CD4-positive, alpha-beta T cell treated with Interleukin-1 beta for 1 hour (primary cell): ENCODE measurements at places on chromosomes 12 and 14.

GRCh38 chr14:102516531-102517391 is 7.2 kb upstream of the ANKRD9 start:
- DNase-seq, result peak; percentile 52

DNA sequence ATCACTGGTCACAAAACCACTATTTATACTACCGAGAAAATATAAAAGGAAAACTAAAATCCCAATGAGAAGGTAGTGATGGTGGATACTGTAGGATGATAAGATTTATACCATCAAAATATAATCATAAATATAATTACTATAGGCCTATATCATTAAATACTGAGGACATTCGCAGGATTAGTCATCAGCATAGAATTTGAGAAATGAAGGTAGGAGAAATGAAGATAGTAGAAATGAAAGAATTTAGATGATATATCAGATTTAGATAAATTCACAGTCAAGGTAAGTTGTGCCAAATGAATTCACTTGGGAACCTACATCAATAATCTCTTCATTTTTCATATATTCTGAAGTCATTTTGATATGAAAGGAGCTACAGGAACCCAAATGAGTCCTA is 82.8 kb downstream of the DAAM1 start:
- DNase-seq, result no peak

DNA sequence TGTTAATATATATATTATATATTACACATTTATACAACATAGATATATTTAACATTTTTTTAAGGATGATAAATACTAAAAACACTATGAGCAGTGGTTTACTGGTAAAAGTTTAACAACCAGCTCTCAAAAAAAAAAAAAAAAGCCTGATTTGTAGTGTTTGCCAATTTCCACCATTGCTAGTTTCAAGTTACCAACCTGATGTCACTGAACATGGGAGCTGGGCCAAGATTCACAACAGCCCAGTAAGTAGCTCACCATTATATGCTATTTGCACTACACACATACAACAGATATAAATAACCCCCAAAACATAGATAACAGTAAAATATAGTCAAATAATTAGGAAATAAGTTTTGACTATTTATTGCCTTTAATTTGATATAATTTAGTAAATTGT is 28.9 kb upstream of the TMX1 start:
- DNase-seq, result no peak

DNA sequence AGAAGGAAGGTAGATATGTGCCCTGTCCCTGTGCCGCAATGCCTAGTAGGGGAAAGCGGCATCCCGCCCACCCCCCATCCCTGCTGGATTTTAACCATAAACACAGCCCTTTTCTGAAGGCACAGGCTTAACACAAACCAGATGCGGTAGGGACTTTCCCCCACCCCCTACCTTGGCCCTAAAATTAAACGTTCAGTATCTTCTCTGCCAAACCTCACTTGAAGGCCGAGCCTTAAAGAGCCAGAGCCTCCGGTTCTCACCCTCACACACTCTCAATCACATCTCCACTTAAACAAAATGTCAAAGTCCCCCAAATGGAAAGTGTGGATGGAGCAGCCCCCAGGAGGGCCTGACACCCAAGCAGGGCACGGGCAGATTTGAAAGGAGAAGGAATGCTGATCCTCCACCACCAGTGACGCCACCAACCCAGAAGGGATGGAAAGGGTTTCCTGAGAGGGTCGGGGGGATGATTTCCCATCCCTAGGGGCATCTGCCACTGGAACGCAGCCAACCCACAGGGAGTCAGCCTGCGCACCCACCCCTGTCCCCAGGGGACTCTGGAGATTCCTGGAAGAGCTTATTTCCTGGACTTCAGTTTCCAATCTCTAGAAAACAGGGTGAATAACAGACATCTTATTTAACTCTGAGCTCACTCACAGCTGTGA is 26.4 kb downstream of the ACTN1 start:
- no peak for DNase-seq

DNA sequence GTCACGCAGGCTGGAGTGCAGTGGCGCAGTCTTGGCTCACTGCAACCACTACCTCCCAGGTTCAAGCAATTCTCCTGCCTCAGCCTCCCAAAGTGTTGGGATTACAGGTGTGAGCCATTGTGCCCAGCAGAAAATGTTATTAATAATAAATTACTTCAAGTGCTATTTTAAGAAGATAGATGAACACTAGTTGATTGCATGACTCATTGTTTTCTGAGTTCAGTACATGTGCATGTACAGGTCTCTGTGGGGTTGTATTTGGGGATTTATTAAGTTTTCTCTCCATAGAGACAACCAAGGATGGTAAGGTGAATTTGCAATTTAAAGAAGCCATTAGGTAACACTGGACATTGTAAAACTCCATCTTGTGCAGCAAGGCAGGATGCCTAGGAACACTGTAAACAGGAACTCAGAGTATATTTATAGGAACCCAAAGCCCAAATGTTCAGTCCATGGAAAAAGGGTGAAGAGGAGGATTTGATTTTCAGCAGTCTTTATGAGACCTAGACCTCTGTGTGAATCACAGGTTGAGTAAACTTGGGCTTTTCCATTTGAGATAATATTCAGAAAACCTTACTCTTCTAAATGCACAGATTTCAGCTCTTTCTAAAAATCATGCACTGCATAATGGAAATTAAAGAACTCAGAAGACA is 49.3 kb upstream of the TMPO start:
- DNase-seq, result no peak

DNA sequence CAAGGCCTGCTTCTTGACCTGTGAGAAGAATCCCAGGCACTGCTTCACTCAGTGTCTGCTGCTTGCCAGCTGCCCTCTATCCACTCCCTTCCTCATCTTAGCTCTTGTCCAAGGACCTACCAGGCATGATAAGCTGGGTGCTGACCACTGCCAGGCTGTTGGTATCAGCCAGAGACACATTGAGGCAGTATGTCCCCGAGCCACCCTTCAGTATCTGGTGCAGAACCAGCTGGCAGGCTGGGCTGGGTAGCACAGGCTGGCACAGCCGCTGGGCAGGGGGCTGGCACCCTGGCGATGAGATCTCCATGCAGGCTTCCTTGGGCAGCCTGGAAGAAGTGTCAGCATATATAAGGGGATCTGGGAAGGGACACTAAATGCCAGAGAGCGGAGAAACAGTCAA is 10.5 kb downstream of the PMEL start:
- no peak for DNase-seq

GRCh38 chr12:102551186-102551585 is 70.8 kb upstream of the IGF1 start:
- no peak for DNase-seq

DNA sequence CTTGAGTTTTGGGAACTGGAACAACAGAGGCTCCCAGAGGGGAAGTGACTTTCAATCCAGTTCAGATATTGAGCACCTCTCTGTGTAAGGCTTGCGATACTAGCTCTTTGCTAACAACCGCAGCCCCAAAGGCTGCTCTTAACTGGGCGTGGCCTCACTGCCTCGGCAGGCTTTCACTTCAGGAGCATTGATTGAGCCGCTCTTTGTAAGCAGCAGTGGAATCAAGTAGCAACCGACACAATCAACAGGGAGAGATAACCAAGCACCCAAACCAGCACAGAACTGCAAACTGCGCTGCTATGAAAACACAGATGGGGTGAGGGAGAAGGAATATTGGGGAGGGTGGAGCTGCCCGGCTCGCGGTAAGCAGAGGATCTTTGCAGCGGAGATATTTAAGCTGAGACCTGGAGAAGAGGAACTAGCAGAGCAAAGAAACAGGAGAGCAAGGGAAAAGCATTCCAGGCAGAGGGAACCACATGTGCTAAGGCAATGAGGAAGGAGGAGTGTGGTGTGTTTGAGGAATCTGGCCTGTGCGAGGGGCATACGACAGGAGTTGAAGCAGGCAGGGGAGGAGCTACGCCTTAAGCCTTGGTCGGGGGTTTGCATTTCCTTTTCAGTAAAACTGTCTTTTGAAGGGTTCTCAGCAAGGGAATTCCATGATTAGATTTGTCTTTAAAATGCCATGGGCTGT is 17.3 kb upstream of the YY1 start:
- DNase-seq, result peak; percentile 71

DNA sequence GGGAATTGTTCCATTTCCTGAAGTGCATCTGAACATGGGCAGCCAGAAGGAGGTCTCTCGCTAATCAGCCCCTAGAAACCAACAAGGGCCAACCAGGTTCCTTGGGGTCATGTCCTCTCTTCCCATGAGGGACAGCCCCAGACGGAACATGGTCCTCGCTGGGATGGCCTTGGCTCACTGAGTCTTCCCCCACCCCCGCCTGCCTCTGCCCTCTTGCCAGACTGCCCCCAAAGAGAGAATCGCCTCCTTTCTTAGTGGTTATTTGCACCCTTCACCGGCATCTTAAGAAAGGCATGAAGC is 36.4 kb downstream of the CD9 start:
- DNase-seq, result no peak

DNA sequence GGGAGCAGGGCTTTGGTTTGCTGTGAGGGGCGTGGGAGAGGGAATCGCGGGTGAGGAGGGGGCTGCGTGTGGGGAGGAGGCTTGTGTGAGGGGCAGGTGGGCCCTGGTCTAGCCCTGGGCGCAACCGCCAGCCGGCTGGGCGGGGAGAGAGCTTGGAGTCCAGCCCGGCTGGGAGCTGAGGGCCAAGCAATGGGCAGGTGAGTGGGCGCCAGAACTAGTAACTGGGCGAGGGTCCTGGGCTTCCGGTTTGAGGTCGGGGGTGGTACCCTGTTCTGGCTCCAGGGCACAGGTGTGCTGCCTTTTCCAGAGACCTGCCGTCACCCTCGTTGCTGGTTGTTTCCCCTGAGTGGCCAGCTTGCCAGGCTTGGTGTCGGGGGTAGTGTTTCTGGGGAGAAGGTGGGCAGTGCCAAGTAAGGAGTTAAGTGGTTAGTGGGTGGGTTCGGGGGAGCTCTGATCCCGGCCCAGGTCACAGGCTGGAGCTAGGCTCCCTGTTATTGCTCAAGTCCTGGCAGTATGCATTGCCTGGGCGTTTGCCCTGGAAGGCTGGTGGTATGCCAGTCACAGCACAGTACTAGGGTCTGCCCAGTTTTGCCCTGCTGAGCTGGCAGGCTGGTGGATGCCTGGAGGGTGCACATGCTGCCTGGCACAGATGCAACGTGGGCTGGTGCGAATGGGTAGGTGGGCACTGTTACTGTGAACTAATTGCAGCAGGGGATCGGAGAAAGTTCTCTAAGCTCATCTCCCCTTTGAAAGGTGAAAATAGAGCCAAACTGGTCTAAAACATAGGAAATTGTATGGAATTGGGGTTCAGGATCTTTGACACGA is 683 bp downstream of the CIPC start:
- DNase-seq, result no peak

DNA sequence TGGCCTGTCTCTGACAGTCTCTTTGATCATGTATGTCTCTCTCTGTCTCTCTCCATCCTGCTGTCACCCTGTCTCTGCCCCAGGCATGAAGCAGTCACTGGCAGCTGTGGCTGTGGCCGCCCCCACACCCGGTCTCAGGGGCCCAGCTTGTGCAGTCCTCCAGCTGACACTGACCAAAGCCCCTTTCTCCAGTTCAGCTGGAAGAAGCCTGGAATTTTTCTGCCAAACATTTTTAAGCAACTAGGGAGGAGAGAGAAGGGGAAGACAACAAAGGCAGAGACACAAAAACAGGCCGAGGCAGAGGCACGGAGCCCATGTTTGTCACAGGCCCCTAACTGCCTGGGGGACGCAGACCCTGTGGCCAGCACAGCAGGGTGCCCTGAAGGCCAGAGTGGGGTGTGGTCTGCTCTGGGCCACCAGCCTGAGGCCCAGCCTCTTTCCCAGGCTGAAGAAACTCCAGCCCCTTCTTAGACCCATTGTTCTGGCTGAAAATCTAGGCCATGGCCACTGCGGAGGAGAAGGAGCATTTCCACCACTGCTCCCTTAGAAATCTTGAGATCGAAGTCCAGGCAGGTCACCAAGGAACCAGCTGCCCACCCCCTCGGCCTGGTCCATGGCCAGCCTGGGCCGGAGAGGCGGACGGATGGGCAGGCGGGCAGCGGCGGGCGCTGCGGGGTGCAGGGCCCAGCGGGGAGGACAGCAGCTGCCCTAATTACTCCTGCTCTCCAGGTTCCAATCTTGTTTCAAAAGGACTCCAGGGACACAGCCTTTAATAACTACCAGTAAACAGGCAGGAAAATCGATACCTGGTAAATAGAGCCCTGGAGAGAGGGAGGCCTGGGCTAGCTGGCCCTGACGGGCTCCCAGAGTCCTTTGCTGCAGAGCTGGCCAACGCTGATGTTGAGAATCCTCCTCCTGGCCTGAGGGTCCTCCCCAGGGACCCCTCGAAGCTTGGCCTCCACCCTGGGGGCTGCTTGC is 14.9 kb downstream of the DTX1 start:
- DNase-seq, result no peak

GRCh38 chr12:127237151-127237550 is 1029.8 kb upstream of the TMEM132C start:
- no peak for DNase-seq

DNA sequence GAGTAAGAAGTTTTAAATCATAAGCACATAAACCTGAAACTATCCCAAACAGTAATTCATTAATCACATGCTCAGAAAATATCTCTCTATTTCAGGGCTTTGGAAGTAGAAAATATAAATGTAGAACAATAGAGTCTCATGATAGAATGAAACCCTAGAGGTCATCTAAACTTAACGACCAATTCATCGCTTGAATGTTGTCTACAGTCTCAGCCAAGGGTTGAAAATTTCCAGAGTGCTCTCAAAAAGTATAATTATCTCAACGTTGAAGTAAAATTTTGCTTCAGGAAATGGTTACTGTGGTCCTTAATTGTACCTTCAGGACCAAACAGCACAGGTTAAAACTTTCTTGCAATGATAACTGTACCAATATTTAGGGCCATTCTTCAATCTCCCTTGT is 1053.6 kb upstream of the SEL1L start:
- DNase-seq, result no peak

DNA sequence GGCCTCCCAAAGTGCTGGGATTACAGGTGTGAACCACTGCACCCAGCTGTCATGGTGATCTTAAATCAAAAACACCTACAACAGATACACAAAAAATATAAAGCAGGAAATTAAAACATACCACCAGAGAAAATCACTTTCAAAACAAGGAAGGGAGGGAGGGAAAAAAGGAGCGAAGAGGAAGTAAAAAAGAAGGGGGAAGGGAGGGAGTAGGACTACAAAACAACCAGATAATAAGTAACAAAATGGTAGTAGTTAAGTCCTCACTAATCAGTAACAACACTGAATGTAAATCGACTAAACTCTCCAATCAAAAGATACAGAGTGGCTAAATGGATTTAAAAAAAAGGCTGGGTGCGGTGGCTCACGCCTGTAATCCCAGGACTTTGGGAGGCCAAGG is 89.0 kb downstream of the SH2B3 start:
- DNase-seq, result no peak

DNA sequence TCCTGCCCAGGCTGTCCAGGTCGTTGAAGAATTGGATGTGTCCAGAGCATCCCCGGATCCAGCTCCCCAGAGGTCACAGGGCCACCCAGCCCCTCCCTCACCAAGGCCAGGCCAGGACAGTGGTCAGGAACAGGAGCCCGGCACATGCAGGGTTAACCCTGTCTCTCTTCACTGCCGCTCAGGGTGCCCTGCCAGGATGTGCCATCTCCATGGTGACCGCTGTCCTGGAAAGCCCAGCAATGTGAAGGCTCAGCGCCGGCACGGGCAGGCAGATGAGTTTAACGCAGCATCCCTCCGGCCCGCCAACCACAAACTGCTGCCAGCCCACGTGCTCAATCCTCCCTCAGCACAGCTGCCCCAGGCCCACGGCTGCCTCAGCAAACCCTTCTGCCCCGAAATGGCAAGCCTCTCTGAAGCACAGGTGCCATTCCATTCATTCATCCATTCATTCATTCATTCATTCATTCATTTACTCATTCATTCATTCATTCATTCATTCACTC is 4.4 kb downstream of the TMEM179 start:
- DNase-seq, result no peak
